ENCODE measurements at places on chromosomes 2 and 18. TPM values are rescaled to one million over a fixed set of nuclear protein-coding genes. Genes with fewer than 3 reads are reported as not detected.

The ECEL1 gene
- not detected for total RNA-seq

The DSG2 gene
- 0.05 TPM for total RNA-seq

The WNT6 gene
- not detected for total RNA-seq

The ADI1 gene
- total RNA-seq, result 15.9 TPM

The RNF152 gene
- total RNA-seq, result 0.49 TPM

The C2orf78 gene
- total RNA-seq, result not detected

The ALLC gene
- total RNA-seq, result not detected
